Tongue (tissue), 3 donors: ENCODE measurements at places on chromosomes 13 and 19. TPM values are rescaled to one million over a fixed set of nuclear protein-coding genes. Genes with fewer than 3 reads are reported as not detected.

DNA sequence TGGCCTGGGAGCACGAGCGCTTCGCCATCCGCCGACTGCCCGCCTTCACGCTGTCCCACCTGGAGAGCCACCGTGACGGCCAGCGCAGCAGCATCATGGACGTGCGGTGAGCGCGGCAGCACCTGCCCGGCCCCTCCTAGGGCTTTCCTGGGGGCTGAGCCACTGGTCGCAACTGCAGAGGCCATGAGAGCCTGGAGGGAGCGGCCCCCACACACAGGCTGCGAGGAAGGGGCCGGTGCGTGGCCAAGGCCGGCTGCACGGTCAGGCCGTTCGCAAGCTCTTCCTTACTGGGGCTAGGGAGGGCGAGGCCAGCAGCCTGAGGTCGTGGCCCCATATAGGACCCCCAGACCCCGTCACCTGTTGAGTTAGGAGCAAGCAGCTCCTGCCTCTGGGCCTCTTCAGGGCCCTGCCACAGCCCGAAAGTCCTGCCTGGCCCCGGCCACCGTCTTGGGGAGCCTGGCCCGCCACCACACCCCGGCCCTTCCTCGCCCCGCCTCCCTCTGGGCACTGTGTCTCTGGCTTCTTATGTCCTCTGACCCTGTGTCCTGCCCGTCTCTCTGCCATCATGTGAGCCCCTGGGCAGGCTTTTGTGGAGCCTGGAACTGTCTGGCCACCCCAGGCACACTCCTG, 19.0 kb downstream of the NCLN start:
- no peak for DNase-seq

Gene ZNF415
- 10.3 TPM for total RNA-seq

Gene F7
- total RNA-seq, result 1.6 TPM

DNA sequence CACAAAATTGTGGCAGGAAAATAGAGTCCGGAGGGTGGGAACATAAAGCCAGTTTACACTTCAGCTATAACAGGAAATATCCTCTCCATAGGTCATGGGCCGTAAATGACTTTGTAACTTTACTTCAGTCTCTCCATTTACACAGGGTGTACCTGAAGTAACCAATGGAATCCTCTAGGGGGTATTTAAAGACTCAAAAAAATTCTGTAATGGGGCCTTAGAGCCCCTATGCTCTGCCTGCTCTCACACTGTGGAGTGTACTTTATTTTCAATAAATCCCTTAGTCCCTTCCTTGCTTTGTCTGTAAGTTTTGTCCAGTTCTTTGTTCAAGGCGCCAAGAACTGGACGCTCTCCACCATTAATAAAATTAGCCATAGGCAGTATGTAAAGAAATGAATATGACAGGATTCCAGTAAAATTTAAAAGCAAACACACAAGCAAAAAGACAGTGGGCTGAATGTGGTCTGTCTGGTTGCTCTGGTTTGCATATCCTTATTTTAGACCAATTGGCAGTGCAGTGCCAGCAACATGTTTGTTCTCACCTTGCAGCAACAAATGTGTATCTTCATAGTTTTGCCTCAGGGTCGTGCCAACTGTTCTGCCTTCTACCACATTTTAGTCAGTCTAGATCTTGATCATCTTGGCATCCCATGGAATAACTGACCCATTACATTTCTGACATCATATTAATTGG, 801.5 kb upstream of the SPRY2 start:
- no peak for DNase-seq

DNA sequence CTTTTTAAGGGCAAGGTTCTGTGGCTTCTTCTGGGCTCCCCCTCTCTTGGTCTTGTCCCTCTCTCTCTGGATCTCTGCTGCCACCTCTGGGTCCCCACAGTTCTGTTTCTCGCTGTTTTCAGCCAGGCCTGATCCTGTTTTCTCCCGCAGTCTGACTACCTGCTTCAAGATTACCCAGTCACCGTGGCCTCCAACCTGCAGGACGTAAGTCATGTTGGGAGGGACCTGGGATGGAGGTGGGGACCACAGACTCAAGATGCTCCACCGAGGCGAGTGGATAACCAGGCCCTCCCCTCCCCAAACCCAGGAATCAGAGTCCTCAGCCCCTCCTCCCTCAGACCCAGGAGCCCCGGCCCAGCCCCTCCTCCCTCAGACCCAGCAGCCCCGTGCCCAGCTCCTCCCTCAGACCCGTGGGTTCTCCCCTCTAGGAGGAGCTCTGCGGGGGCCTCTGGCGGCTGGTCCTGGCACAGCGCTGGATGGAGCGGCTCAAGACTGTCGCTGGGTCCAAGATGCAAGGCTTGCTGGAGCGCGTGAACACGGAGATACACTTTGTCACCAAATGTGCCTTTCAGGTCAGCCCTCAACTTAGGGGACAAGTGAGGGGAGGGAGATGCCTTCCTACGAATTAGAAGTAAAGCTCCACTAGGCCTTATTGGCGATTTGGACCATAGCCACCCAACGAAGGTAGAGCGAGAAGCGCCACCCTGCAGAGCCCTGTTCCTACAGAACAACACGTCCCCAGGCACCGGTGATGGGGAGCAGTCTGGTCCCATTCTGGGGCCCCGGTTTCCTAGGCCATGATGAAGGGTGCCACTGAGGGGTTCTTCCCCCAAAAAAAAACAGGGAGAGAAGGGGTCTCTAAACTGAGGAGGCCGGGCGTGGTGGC, 2.2 kb downstream of the FLT3LG start:
- DNase-seq, result peak; percentile 61

Gene B3GNT8
- total RNA-seq, result 3.9 TPM

Gene ZNF90
- 4.1 TPM for total RNA-seq

Gene RGL3
- 0.10 TPM for total RNA-seq

Gene PLK5
- total RNA-seq, result 0.51 TPM

DNA sequence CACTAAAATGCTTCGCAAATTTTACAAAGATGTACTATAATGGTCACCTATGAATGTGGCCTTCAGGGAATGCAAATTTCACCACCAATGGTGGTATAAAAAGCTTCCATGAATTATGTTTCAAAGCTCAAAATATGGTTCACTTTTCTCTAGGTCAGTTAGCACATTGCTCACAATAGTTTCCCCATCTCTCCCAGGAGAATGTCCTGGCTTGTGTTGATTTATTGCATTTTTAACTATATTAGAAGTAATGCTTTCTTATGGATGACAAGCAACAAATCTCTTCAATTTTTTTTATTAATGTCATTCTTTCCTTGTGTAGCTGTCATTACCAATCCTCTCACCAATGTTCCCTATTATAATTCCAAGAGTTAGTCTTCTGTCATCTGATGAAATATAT, 621.2 kb downstream of the TBC1D4 start:
- DNase-seq, result no peak

Gene CEBPA
- 14.6 TPM for total RNA-seq

Gene VAV1
- 2.5 TPM for total RNA-seq
